Activated CD4-positive, CD25-positive, alpha-beta regulatory T cell treated with anti-CD3 and anti-CD28 coated beads, Interleukin-2, amount 50 U/mL, for 24 hours (primary cell): ENCODE measurements at places on chromosomes 4 and X.

DNA sequence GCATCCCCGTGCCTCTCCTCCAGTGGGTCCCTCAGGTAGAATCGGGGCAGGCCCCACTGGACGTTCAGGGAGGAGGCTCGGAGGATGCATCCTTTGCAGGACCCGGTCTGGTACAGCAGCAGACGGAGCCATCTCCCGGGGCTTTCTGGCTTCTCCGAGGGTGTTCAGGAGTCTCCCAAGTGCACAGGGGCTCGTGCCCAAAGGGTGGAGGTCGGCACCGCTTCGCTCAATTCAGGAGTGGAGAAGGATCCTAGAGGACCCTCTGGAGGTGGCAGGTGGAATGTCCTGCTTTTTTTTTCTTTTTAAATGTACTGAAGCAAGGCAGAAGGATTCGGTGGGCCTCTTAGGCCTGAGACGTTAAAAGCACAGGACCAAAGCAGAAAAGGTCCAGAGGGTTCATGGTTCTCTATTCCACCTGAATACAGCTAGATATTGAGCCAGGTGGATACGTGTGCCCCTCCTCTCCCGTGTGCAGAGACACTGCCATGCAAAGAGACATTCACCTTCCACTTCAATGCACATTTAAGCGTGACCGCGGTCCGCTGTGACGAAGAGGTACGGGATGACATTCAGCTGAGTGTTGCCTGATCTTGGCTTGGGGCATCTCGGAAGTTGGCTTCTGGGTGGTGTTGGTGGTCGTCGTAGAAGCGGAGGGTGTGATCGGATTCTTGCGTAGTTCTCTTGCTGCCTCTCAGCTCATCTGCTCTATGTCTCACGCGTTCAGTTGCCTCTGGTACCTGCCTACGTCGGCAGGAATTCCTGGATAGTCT, 281.2 kb upstream of the AGTR2 start:
- ATAC-seq, result no peak

GRCh38 chrX:71298119-71298518, 3.4 kb upstream of the ITGB1BP2 start:
- no peak for ATAC-seq

GRCh38 chr4:7207628-7208231, 15.4 kb downstream of the SORCS2 start:
- no peak for ATAC-seq

DNA sequence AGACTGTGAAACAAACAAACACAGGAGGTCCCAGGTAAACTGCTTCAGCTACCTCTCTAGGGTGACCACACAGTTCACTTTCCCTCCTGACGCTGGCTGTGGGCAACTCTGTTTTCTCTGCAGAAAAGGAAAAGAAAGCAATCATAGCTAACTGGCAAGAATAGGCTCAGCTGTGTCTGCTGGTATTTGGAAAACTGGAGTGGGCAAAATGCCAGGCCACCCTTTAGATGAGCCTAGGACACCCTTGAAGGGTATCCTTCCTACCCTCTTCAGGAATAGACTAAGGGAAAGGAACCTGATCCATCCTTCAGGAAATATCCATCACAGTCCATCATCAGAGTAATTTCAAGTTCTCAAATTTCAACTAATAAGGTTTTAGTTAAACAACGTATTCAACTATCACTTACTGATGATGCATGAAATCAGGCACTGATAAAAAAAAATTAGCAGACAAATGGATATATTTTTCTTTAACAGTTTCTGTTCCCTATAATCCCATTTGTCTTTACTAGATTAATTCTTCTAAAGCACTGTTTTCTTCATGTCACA, 60.9 kb downstream of the CAMK2D start:
- ATAC-seq, result no peak

DNA sequence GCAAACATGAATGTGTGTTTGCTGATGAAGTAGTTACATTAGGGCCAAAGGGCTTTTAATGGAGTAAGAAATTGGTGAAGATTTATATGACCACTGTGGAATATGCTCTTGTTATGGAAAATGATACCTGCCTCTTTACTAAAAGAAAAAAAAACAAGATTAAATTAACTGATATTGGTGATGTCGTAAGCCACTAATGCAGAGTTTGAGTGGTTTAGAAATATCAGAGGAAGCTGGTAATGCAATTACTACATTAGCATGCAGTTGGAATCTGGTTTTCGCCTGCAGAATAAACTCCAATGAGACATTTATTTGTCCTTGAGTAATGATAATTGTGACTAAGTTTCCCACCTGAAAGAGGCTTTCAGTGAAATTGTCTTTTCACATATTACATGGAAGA, 597.9 kb downstream of the GALNTL6 start:
- no peak for ATAC-seq

DNA sequence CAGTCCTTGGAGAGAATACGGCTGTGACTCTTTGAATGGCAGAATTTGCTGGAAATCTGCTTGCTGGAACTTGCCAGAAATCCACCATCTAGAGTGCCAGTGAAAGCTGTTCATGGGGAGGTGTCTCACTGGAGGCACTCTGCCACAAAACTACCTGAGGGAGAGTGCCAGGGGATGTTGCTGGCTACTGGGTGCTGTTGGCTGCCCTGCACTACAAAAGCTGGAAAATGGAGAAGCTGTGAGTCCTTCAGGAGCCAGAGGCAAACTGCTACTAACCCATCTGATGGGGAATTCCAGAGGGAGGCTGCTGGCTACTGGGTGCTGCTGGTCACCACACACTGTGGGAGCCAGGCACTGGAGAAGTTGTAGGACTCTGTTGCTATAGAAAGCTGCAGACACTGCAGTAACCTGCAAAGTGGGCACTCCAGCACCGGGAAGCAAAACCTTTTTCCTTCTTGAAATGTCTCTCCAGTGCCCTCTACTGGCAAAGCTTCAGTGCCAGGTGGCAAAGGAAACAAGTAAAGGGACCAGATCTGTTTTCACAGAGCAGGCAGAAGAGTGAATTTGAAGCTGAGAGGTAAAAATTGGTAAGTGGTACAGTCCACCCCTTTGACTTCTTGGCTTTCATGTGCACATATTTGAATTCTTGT, 47.8 kb upstream of the HSD17B10 start:
- ATAC-seq, result no peak
